ENCODE measurements at places on chromosomes 1 and 21.

DNA sequence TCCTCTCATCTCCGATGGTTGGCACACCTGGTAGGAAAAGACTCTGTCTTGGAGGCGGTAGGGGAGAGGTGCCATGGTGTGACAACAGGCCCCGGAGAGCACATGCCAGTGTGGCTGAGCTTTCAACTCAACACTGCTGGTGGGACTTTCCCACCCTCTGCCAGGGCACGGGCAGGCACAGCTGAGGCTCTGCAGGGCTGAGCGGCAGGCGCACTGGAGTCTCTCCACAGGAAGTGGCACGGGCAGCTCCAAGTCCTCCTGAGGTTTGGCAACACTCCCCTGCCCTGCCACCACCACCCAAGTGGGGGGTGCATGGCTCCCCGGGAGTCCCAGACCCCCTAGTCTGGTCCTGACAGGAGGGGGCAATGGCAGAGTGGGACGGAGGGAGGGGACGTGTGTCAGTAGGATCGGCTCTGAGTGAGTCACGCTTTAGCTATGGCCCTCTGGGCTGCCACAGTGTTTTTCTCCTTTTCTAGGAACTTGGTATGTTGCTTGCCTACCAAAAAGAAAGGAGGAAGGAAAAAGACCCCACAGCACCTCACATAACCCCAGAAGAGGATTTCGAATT is 27.3 kb upstream of the EVA1B start:
- DNase-seq: peak; percentile 57

DNA sequence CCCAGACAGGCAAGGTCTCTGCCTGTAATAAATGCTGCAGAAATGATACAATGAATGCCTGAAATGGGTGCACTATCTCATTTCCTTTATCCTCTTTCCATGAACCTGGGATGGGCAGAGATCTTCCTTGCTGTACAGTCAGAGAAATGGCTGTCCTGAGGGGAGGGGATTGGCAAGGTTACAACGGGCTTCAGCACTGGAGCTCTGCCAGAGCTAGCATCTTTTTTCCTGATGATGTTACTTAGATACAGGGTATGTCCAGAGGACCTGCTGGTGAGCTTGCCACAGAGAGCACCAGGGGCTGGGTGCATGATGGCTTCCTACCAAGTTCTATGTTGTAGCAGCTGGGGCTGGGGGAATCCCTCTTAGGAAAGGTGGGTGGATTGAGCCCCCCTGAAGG is 115.1 kb downstream of the PLXNA2 start:
- DNase-seq: no peak

- DNase-seq: no peak
Observed at GRCh38 chr1:22861764-22862440, 110.8 kb downstream of the LACTBL1 start.

- no peak for DNase-seq
Observed at GRCh38 chr1:117759535-117759934, 153.7 kb downstream of the TENT5C start.

DNA sequence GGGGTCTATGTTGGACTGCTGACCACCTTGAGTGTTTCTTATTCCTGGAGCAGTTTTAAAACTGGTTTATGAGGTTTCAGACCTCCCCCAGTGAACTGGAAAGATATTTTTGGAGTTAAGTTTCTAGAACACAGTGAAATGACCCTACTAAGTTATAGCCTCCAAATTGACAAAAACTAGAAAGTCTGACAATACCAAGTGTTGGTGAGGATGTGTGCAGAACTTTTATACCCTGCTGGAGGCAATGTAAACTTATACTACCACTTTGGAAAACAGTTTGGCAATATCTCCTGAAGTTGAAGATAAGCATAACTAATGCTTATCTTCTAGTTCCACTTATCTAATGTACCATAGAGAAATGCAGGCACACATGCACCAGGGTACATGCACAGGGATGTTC is 10.4 kb downstream of the OLFML2B start:
- DNase-seq: no peak

DNA sequence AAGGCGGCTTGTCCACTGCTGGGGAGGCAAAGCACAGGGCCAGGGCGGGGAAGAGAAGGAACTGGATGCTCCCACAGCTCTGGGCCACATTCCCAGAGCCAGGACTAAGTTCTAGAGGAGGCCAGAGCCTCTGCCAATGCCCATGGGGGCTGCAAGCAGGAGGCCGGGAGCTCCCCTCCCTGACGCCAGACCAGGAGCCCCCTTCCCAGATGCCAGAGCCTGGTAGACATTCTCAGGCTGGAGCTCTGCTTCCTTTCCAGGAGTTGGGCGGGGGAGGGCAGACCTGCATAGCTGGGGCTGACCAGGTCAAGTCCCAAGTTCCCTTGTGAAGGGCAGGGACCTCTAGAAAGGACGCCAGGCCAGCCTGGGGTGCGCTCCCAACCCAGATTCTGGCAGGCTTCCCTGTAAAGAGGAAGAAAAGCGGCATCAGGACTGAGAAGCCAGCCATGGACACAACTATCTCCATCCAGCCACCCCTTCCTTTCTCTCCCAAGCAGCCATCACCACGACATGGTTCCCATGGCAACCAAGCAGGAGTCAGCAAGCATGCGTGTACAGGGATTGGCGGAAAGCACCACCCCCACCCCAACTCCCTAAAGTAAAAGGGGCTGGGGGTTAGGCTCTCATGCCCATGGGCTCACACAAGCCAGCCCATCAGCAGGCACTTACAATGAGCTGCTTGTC is 13.4 kb downstream of the KIF21B start:
- DNase-seq: no peak

DNA sequence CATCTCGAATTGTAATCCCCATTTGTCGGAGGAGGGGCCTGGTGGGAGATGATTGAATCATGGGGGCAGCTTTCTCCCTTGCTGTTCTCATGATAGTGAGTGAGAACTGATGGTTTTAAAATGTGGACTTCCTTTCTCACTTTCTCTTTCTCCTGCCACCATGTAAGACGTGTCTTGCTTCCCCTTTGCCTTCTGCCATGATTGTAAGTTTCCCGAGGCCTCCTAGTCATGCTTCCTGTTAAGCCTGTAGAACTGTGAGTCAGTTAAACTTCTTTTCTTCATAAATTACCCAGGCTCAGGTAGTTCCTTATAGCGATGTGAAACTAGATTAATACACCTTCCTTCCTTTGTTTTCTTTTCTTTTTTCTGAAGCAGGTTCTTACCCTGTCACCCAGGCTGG is 13.9 kb downstream of the DNAJC6 start:
- DNase-seq: no peak

- DNase-seq: no peak
Observed at GRCh38 chr1:198068285-198068684, 88.5 kb upstream of the NEK7 start.

DNA sequence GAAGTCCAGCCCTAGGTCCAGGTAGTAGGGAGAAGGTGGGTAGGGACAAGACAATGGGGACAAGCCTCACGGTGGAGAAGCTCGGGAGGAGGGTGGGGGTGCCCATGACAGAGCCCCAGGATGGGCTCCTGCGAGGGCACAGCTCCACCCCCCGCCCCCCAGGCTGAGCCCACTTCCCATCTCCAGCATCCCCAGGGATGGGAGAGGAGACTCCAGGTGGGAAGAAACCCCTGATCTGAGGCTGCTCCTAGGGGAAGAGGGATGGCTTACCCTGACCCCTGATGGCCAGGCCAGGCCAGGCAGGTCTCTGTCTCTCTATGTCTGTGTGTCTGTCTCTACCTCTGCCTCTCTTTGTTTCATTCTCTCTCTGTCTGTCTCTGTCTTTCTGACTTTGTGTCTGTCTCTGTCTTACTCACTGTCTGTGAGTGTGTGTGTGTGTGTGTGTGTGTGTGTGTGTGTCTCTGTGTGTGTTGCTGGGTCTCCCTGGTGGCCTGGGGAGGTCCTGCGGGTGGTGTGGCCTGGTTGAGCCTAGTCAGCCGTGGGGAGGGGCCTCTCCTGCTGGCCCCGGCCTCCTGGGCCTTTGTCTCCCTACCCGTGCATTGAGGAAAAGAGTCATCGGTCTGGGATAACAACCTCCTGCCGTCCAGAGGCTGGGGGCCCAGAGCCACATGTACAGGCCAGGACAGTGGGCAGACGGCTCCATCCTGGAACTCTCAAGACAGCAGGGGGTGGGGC is 45.7 kb downstream of the WNT9A start:
- no peak for DNase-seq

GRCh38 chr1:46203738-46204405 is 738 bp downstream of the LURAP1 start:
- no peak for DNase-seq

GRCh38 chr1:15953294-15953771 is 22.6 kb downstream of the ZBTB17 start:
- DNase-seq: no peak

GRCh38 chr1:36516372-36517010 is 33.8 kb upstream of the CSF3R start:
- peak; percentile 43 for DNase-seq

- no peak for DNase-seq
Observed at GRCh38 chr1:22166439-22166838, 23.5 kb upstream of the WNT4 start.

- no peak for DNase-seq
Observed at GRCh38 chr1:236821091-236821627, 26.1 kb downstream of the MTR start.

DNA sequence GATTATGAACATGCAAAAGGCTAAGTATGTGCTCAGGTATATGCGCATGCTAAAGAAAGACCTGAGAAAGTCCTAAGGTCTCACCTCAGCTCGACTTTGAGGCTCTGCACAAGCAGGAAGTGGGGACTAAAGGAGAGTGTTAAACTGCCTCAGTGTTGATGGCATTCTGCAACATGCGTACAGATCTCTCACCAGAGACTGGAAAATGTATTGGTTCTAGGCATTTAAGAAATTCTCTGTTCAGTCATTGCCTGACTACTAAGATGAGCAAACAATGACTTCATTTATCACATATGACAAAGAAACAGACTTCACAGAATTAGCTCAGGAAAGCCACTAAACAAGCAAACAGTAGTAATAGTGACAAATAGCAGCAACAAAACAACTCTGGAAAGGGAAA is 90.8 kb downstream of the USH2A start:
- DNase-seq: no peak

GRCh38 chr1:225872075-225872430 is 10.1 kb downstream of the TMEM63A start:
- no peak for DNase-seq

DNA sequence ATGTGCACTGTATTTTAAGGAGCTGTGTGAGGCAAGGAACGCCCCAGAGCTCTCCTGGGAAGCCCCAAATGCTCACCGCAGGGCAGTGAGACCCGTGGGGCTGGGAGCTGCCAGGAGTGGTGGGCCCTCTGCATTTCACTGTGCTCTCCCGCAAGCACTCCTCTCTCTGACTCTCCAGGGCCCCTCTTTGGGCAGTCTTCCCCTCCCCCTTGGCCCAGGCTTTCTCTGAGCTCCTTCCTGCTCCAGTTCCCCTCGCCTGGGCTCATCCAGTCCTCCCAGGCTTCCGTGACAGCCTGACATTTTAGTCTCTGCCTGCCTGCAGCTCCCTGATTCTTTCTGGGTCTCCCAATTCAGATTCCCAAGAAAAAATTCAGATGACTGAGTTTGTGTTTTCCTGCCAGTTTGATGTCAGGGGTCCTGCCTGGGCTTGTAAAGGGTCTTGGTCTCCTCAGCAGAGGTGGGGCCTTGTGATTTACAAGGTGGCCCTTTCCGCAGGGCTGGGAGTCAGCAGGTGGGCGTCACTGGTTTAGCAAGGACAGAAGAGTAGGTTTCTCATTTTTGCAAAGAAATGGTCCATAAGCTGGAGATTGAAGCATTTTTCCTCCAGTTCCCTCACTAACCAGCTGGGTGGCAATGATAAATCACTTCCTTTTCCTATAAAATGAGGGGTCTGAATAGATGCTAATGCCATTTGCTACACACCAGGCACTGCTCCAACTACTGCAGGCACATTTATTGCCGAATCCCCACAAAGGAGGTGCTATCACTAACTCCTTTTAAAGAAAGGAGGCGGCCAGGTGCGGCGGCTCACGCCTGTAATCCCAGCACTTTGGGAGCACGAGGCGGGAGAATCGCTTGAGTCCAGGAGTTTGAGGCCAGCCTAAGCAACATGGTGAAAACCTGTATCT is 1.9 kb upstream of the CA6 start:
- no peak for DNase-seq

- DNase-seq: no peak
Observed at GRCh38 chr21:40383951-40384350, 463.0 kb downstream of the DSCAM start.

DNA sequence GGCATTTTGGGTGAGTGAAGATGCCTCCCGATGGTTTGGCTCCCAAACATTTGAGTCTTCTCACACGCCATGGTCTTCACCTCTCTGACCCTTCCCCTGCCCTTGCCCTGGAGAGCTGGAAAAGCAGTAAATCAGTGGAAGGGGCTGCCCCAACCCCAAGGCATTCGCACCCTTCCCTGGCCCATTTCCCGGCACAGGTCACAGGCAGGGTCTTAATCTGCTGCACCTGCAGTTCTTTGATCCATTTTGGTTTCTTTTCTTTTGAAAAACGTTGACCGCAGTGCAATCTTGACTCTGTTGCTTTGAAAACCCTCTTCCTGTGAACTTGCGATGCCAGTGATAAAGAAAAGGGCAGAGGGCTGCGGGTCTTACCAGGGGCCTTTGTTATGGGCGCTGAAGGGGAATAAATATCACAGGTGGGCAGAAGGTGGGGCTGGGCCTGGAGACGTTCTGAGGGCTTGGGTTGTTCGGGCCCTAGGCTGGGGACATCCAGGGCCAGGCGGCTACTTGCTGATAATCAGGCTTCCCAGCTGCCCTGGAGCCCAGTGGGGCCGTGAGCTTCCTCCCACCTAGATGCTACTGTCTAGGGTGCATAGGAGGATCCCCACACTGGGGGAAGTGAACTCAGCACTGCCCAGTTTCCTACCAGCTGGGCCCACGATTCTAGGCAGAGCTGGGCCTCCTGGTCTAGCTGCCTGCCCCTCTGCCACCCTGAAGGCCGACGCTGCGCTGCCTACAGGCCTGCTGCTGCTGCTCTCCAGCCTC is 38.6 kb upstream of the EPS8L3 start:
- peak; percentile 44 for DNase-seq

- no peak for DNase-seq
Observed at GRCh38 chr1:174989536-174990220, 10.1 kb upstream of the CACYBP start.

DNA sequence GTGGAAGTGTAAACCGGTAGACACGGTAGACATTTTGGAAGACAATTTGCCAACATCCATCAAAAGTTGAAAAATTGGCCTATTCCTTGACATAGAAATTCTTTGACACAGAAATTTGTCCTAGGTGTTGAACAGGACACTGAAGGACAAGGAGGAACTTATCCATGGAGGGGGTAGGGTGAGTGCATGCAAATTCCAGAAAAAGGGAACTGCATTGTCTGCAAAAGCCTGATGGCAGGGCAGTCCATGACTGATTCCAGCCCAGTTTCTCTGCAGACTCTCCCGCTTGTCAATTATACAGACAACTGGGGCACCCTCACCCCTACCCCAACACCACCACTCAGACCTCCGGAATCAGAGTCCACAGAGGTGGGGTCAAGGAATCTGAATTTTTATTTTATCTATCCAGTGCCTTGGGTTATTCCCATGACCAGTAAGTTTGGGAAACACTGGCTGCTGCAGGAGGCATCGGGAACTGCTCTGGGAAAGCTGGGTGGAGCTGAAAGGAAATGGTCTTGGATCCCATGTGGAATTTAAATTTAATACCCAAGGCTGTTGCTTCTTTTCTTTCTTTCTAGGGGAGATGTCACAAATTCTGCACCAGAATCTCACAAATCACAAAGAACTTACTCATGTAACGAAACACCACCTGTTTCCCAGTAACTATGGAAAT is 103.3 kb upstream of the SLC45A1 start:
- DNase-seq: no peak
